ENCODE measurements at places on chromosomes 7 and 10. TPM values are rescaled to one million over a fixed set of nuclear protein-coding genes. Genes with fewer than 3 reads are reported as not detected.

DNA sequence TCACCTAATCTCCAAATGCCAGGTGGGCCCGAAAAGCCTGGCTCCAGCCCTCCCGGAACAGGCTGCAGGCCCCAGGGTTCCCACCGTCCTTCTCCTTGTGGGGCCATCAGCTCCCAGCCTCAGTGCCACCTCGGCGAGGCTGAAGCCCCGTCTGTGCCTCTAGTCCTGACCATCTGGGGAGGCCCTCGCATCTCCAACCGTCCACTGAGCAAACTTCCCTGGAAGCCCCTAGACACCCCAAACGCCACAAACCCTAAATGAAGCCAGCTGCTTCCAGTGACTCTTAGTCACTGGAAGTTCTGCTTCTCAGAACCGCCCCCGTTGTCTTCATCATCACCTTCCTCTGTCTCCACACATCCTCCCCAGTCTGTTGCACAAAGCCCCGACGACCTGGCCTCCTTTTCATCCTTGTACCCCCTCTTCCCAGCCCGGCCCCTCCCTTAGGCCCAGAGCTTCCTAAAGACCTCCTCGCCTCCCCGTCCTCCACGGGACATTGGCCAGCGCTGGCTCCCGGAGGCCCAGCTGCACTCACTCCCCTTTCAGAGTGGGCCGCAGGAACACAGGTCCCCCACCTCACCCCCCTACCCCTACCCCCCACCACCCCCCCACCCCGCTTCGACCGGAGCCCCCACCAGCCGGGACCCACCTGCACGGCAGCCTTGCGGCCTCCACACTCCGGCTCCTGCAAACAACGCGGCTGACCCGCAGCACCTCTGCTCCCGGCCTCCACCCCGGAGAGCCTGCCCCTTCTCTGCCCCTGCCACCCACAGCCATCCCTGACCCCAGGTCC, 1.1 kb upstream of the DIP2C start:
- peak overlapping the region; percentile 64 for H3K27ac ChIP-seq
- H3K36me3 ChIP-seq, result no peaks in the 10 kb centered on the region
- peak; percentile 17 for DNase-seq
- H3K4me3 ChIP-seq, result peak overlapping the region; percentile 66

GRCh38 chr7:132756484-132756990, 180.3 kb upstream of the PLXNA4 start:
- no peaks in the 10 kb centered on the region for H3K36me3 ChIP-seq
- no peak for DNase-seq
- no peak overlapping the region for H3K4me3 ChIP-seq

DNA sequence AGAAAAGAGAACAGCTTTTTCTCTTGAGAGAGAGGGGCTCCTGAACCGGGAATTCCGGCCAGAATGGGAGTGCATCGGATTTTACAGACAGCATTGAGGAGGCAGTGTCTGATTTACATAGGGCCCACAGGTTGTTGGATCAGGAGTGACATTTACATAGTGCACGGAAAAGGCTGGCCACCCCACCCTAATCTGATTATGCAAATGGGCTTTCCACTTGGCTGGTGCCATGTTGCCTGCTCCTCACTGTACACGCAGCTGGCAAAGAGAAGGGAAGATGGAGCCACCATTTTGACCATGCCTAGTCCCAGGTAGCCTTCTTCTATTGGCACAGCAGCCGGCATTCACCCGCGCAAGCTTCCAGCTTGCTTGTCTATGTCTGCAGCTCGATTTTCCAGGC, 77.5 kb upstream of the FAM171A1 start:
- no peak overlapping the region for H3K27ac ChIP-seq
- no peaks in the 10 kb centered on the region for H3K27me3 ChIP-seq
- no peaks in the 10 kb centered on the region for H3K36me3 ChIP-seq

Gene C10orf67
- under 0.01 TPM for total RNA-seq

Gene SPACDR
- total RNA-seq, result under 0.01 TPM

Gene VWA2
- total RNA-seq, result under 0.01 TPM

Data from fibroblast of lung (primary cell).